ENCODE measurements at places on chromosomes 12 and 14.

GRCh38 chr12:58818546-58818945 lies 101.8 kb downstream of the LRIG3 start:
- DNase-seq, result no peak

GRCh38 chr14:24408764-24409163 lies 10.0 kb downstream of the NYNRIN start:
- no peak for DNase-seq

DNA sequence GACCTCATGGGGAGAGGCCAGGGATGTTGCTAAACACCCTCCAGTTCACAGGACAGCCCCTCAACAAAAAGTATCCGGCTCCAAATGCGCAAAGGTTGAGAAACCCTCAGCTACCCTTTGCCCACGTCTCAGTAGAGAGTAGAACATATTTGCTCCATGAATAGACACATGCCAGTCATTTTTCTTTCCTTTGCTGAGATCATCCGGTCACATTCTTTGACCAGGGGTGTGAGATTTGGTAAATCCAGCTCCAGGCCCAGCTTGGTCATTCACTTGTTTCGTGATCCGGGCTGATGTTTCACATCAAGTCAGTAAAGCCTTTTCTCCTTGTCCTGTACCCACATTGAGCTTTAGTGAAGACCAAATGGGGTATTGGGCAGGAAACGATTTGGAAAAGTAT lies 83.6 kb upstream of the LHX5 start:
- DNase-seq, result no peak

DNA sequence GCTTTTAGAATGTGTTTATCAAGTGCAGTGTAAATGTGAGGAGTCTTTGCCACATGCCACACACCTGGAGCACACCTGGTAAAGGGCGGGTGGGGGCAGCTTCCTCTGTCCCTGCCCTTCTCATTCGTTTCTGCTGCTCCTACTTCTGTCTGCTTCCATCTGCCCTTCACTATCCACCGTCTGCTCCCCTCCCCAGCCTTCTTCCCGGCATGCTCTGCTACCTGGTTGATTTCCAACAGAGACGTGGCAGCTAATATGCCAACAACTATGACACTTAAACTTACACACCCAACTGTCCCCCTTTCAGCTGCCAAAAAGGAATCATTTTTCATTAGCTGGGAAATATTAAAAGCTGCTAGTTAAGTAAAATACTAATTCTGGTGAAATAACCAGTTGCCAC lies 9.1 kb upstream of the CARMIL3 start:
- DNase-seq, result no peak

DNA sequence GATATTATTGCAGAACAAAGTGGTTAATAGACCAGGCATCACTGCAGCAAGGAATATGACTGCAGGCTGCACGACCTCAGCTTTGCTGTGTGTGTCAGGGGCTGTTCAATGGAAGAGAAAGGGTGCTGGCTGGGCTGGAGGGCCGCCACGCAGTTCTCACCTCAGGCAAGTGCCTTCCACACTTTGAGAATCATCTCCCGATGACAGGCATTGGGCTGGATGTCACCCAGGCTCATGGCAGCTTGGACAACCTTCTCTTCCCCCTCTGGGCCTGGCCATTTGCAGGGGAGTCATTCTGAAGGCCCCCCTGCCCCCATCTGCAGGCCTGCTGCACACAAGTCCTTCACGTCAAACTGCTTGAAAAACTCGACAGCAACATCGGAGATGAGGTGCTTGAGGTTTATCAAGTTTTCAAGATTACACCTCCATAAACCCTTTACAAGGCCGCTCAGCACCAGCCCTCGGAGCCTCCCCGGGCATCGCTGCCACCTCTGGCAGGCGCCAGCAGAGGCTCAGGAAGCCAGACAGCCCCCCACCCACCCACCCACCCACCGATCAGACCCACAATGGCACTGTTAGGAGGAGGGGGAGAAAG lies 165.9 kb upstream of the GSC start:
- DNase-seq, result no peak

DNA sequence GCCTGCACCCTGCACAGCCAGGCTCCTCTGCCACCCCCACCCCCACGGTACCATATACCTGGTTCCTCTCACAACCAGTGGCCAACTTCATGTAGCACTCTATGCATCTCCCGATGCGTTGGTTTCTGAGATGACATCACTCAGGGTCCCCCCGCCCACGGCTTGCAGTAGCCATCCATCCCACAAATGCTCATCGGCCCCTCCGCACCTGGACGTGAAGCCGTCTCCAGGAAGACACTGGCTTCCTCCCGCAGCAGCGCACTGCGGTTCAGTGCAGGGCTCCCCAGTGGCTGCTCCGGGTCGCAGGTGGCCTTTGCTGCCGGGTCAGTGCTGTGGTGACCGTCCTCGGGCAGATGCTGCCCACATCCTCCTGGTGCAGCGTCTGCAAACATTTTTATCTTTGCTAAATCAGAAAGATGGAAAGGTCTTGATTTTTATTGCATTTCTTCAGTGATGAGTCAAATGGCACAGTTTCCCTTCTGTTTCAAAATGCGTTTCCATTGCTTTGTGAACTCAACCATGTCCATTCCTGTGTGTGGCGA lies 27.5 kb upstream of the MMP17 start:
- DNase-seq, result no peak

- no peak for DNase-seq
These were observed 264.4 kb downstream of the SYT1 start for GRCh38 chr12:79128956-79129355.

GRCh38 chr14:90508536-90509254 lies 111.9 kb downstream of the CALM1 start:
- DNase-seq, result no peak

GRCh38 chr12:6262211-6262610 lies 48.3 kb upstream of the PLEKHG6 start:
- no peak for DNase-seq

DNA sequence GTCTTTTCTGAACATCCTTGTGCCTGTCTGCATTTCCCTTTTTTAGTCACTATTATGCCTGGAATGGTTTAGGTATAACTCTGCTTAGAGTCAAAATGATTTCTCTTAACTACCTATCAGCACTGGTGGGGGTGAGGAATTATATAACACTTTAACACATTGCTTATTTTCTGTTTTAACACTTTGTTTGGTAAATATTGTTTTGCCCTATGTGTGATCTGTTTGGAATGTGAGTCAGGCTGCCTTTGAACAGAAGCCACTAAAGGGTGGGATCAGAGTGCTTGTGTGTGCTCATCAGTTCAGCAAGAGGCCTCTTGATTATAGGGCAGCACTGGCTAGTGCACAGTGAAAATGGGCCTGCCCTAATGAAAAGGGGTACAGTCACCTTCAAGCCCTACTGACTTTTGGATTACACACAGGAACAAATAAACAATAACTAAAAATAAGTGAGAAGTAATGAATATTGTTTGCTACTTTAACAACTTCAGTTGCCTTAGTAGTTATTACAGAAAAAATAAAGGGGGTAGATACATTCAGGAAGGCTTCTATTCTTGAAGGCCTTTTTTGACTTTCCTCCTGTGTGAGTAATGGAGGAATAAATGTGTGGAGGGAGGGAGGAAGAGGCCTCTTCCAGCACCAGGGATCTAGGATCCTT lies 23.2 kb downstream of the NGDN start:
- no peak for DNase-seq

DNA sequence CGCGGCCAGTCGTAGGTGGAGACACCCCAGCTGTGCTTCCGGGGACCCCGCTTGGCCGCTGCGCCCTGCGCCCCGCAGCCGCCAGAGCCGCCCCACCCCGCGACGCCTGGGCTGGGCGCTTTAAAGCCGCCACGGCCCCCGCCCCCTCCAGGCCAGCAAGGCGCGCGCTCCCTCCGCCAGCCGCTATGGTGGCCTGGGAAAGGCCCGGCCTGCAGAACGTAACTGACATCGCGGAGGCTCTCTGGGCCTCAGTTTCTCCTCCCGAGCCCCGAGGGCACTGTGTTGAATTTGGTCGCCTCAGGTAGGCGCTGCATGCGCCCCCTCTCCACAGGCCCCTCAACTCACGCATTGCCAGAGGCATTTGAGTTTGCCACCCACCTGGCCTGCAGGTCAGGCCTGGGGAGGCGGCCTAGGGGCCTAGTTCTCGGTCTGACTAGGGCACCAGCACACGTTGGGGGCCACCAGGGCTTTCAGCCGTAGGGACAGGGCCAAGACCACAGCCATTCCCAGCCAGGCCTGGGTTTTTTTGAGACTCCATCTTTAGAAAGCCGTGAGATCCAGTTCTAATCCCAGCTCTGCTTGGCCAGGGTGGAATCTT lies at the start of gene NGB:
Gene NGB, minus strand, starts transcription at position 94 of the 598 bp plus-strand sequence. CDS start 269 bp downstream, outside the sequence.
- no peak for DNase-seq

DNA sequence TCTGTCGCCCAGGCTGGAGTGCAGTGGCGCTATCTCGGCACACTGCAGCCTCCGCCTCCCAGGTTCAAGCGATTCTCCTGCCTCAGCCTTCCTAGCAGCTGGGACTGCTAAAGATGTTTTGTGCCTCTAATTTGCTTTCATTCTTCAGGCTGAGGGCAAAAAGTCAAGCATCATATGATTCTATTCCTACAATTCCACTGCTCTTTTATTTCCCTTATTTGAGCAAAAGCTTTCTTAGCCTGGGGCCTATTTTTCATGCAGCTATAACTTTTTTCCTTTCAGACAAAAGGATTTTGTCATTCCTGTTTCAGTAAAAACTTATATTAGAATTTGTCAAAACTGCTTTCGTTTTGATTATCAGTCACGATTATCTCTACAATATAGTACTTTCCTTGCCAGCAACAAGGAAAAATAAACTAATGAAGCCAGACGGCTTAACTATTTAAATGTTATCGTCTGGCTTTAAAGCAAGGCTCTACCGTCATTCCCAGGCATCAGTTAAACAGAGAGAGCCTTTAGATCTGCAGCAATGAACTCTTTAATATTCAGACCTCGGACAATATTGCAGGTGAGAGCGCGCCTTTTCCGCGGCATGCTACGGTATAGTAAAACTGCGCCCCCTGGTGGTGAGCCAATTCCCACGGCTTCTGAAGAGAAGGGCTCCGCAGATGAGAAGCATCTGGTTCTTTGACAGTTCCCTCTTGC lies 1.4 kb upstream of the SLC2A13 start:
- DNase-seq, result peak; percentile 82

- no peak for DNase-seq
These were observed 27.4 kb upstream of the BTBD6 start for GRCh38 chr14:105220699-105221597.

DNA sequence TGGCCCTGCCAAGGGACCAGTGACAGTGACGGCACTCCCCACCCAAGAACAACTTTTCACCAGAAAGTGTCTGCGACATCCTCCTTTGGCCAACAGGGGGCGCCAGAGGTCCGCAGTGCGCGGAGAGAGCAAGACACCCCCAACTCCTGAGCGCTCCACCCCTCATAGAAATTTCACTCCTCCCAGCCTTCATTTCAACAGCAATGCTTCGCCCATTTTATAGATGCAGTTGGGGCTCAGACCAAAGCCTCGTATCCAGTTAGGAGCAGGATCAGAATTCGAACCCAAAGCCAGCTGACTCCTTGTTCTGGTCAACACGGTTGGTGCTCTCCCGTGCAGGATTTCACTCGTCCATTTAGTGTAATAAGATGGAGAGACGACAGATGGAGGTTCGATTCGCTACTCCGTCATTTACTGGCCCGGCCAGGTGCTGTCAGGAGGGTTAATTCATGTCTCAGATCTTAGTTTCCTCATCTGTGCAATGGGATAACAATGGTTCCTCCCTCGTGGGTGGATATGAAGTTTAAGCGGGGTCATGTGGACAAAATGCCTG lies 2.4 kb upstream of the POP5 start:
- peak; percentile 30 for DNase-seq

DNA sequence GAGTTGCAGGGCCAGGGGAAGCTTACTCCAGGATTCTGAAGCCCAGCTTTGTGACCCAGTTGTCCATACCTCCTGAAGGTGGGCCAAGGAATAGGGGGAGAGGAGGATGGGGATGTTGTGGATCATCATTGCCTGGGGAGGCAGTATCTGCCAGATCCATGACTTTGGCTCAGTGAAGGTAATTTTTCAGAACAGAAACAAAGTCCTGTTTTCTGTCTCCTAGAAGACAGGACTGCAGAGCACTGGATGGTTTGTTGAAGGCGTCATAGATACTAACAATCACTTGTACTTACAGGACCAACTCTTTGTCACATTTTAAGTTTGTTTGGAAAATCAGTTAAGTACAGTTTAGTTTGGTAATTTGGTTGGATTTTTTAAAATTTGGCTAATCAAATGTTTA lies 38.4 kb downstream of the ANO6 start:
- DNase-seq, result no peak

DNA sequence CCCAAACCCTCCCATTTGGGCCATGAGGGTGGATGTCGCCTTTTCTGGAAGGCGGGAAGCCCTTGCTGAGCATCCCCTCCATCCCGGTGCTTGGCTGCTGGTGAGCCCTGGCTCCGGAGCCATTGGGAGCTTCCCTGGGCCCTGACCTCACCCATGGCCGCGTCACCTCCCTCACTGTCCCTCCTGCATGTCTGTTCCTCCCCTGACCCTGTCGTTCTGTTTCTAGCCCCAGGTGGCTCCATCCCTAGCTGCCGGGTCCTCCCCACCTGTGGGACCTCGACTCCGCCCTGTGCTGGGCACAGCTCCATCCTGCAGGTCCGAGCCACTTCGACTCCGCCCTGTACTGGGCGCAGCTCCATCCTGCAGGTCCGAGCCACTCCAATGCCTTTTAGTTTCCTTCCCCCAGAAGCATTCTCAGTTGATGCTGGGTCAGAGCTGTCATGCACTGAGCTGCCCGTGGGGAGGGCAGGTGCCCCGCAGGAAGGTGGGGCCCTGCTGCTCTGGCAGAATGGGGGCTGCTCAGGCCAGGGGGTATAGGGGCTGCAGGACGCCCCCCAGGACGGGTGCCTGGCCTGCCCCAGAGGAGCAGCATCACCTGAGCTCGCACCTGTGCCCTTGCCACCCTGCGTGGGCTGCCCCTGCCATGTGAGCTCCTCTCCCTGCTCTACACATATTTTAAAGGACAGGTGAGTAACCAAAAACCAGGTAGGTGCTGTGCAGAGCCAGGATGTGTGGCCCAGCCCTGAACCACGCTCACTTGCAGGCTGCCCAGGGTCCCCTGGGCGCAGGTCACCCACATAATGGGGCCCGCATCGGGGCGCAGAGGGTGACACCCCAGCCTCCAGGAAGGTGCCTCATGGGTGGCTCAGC lies 19.0 kb downstream of the NOC4L start:
- DNase-seq, result no peak

- no peak for DNase-seq
These were observed 64.3 kb downstream of the ANKS1B start for GRCh38 chr12:99920353-99920960.

DNA sequence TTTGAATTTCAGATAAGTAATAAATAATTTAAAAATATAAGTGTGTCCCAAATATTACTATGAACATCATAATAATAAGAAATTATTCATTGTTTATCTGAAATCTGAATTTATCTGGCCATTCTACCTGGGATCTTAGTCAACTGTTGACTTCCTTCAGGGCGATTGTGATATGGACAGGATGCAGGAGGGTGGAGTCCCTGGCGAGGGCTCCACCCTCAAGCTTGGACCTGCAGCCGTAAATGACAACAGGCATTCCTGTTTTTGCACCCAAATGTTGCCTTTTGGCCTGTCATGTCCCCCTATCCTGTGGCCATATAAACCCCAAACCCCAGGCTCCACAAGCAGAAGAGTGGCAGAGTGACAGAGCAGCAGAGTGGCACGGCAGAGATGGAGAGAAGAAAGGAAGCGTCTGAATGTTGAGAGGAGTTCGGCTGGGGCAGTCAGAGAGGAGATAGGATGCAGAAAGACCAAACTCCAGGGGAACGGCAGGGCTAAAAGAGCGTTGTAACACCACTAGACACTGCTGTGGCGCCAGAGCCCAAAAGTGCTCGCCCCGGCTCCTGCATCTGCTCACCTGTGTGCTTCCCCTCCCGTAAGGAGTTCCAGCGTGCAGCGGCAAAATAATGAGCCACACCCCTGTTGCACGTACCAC lies 39.4 kb upstream of the FUT8 start:
- DNase-seq, result no peak

Measured in SK-N-MC (cell line).